T follicular helper cell (primary cell): ENCODE measurements at places on chromosomes 11 and 22.

DNA sequence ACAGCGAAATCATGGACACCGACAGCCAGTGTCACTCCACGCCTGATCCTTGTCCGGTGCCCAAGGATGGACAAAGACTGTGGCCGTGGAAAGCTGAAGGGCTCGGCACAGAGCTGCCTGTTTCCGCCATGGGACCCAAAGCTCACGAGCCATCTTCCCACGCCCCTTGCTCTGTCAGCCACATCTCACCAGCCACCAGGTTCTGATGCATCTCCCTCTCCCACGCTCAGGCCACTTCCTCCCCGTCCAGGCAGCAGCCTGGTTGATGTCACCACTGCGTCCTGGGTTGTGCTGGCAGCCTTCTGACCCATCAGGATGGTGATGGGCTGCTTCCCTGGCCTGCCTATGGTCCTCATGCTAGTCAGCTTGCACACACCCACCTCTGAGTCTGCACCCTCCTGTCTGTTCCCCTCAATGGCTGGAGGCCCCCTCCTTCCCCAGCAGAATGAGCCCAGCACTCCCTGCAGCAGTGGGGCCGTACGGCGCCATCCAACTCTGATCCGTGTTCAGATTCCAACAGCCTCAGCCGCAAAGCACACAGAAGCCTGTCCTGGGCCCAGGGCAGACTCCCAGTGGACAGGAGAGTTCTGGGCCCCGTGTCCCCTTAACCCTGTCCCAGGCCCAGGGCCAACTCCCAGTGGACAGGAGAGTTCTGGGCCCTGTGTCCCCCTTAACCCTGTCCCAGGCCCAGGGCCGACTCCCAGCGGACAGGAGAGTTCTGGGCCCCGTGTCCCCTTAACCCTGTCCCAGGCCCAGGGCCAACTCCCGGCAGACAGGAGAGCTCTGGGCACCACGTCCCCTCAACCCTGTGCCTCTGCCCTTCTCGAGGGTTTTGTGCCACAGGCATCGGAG is 259.5 kb downstream of the BRD1 start:
- DNase-seq: no peak

- DNase-seq: no peak
Observed at GRCh38 chr11:96147186-96147585, 195.8 kb downstream of the MAML2 start.

- DNase-seq: no peak
Observed at GRCh38 chr11:86745571-86745970, 54.8 kb upstream of the PRSS23 start.

- DNase-seq: no peak
Observed at GRCh38 chr11:35321111-35321510, 98.2 kb downstream of the SLC1A2 start.

GRCh38 chr11:65709661-65710060 is 2.4 kb upstream of the KAT5 start:
- DNase-seq: no peak

- no peak for DNase-seq
Observed at GRCh38 chr22:28029201-28029948, 110.3 kb upstream of the PITPNB start.

DNA sequence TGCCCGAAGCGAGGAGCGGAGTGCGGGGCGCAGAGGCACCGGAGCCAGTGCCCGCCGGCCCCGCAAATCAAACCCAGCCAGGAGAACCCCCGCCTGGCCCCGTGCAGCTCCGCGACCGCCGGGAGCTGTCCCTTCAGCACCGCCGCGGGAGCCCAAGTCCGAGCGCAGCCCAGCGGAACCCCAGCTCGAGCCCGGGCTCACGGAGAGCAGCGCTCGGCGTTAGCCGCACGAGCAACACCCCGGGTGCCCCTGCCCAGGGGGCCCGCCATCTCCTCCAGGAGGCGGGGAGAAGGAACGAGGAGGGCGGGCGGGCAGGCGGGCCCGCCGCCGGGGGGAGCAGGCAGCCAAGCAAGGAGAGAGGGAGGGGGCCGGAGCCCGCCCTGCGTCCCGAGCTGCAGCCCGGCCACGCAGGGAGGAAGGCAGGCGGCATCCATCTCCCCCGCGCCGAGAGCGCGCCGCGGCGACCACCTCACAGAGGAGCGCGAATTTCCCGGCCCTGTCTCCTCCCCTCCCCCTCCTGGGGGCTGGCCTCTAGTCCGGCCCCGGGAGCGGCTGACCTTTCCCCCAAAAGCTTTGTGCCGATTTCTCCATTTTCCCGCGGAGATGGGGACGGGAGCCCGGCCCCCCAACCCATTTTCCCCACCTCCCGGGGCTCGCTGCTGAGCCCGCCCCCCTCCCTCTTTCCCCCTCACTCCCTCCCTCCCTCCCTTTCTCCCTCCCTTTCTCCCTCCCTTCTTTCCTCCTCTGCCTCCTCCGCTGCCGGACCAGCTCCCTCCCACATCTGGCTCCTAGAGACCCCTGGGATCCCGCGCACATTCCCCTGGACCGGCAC is 621 bp downstream of the KCNC1 start:
- DNase-seq: no peak

DNA sequence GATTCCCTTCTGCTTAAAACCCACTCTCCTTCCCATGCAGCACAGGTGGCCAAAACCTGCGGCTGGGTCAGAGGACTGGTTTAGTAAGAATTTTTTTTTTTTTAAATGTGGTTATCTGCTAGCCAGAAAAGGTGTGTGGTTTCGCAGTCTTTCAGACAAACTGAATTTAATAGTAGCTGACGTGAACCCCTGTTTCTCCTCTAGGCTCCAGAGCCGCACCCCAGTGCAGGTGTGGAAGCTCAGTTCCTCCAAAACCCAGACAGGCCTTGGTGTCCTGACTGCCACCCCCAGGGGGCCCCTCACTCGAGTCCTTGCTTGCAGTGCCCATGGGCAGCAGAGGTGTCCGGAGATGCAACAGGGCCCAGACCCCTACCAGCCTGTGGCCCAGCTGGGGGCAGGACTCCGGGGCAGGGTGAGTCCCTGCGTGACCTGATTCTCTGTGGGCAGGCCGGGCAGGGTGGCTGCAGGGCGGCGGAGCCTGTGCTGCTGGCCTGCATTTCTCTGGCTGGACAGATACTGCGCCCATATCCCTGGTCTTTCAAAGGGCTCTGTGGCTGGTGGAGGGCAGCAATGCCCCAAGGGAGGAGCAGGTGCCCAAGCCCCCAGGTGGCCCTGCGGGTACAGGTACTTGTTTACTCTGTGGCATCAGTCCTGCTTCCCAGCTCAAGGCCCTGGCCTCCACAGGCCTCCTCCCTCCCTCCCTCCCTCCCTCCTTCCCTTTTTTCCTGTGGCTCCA is 15.2 kb downstream of the KCNQ1 start:
- no peak for DNase-seq
